ENCODE measurements at places on chromosomes 2 and 18.

DNA sequence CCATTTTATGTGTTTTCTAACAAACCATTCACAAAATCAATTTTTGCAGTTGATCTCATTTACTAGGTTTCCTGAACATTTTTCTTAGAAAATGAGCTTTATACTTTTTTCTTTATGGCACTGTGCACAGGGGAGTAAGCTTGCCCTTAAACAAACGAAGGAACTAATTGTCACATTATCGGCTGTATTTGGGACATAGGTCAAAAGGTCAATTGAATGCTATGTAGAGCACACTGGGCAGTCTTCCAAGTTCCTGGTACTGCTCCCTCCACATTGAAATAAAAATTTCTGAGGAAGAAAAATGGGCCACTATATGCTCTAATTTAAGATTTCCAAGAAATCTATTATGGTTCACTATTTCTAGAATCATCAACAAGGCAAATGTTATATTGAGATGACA lies 93.6 kb upstream of the TMEFF2 start:
- DNase-seq, result no peak

- DNase-seq, result no peak
Observed at GRCh38 chr18:13889671-13890070, 25.7 kb downstream of the MC2R start.

DNA sequence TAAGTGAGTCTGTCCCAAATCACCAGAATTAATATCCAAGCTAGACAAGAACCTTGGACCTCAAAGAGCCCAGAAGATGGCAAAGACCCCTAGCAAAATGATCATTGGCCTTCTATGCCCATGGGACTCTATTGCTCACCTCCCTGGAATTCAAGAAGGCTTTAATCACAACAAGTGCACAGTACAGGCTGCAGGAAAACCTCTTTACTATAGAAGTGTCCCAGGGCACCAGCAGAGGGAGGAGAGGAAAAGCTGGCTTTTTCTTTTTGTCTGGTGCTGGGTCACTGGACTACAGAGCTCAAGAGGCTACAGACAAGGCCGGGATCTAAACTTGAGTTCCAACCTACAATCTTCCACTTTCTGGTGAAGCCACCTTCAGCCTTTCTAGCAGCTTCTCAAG lies 88.3 kb upstream of the PPP1CB start:
- no peak for DNase-seq

- no peak for DNase-seq
Observed at GRCh38 chr2:121257480-121257840, 27.5 kb downstream of the TFCP2L1 start.

DNA sequence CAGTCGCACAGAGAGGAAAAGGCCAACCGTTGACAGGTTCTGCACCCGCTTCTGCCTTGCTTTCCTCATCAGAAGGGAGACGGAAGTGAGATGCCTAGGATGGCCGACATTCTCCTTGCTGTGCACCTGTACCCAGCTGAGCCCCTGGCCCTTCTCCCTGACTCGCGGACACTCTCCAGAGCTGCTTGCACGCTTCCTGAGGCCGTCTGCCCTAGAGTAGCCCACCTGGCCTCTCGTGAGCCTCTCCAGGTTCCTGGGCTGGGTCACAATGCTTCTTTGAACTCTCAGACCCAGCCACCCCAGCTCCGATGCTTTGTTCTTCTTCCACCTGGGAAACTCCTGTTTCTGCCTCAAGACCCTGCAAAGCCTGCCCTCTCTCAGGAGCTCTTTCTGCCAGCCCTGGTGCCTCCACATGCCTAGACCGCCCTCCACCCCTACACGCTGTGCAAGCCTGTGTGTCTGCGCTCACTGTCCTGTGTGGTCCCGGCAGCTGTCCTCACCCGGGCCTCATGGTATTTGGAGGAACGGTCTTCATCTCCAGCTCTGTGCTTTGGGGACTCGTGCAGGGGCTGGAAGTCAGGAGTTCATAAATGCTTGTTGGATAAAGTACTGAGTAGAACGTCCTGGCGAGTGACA lies 345.4 kb upstream of the SALL3 start:
- DNase-seq, result no peak

All from right cardiac atrium (tissue), 5 donors.